ENCODE measurements at places on chromosomes 12 and 14.

- DNase-seq: no peak
Observed at GRCh38 chr12:52618216-52618615, at the start of gene KRT73. KRT73 (minus strand) TSS chr12:52618559; CDS start chr12:52618524, 35 bp downstream.

- peak; percentile 96 for DNase-seq
Observed at GRCh38 chr12:93441617-93442410, at the start of gene UBE2N. UBE2N (minus strand) TSS chr12:93441947; CDS start chr12:93441884, 63 bp downstream.

- no peak for DNase-seq
Observed at GRCh38 chr14:58739674-58740073, 101.9 kb downstream of the DACT1 start.

- DNase-seq: no peak
Observed at GRCh38 chr14:61513986-61514830, 181.1 kb upstream of the HIF1A start.

Measured in mucosa of descending colon (tissue), 3 donors.